Activated naive CD4-positive, alpha-beta T cell treated with anti-CD3 and anti-CD28 coated beads for 36 hours (primary cell): ENCODE measurements at places on chromosomes 2 and 18.

DNA sequence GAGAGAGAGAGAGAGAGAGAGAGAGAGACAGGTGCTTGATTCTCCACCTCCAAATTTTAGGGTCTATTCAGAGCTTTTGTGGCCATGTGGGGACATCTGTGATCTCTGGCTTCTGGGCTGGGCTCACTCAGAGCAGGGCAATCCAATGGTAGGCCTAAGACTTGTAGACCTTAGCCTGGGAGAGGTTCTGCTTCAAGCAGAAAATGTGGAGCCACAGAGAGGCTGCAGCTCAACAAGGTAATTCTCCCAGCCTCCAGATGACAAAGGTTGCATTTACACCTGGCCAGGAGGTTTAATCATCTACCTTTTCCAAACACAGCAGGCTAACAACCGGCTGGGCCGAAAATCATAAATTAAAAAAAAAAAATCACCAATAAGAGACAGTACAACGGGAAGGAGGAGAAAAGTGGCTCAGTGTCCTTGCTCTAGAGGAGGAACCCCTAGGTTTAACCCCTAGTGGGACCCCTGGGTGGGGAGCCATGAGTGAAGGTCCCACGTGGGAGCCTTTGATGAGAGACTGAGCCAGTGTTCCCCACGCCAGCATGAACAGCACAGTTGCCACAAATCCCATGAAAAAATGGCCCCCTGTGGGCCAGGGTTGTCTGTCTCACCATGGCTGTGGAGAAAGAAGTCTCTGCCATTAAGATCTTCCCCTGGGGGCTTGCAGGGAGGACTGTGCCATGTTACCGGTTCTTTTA lies 124.0 kb upstream of the GATA6 start:
- no peak for DNase-seq

DNA sequence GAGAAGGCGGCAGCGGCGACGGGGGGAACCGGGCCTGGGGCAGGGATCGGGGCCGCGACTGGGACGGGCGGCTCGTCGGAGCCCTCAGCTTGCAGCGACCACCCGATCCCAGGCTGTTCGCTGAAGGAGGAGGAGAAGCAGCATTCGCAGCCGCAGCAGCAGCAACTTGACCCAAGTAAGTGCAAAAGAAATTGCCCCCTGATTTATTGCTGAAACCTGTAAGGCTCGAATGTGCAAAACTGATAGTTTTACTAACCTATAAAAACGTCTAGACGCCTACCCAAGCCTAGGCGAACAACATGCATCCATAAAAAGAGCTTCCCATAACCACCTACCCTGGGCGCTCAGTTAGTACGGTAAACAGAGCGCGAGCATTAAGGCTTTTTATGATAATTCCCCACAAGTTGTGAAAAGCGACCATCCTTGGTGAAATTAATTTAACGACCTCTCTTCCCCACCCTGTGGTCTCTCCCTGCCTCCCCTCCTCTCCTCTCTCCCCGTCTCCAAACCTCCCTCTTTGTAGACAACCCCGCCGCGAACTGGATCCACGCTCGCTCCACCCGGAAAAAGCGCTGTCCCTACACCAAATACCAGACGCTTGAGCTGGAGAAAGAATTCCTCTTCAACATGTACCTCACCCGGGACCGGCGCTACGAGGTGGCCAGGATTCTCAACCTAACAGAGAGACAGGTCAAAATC lies 1.0 kb downstream of the HOXD9 start:
- DNase-seq = no peak

- DNase-seq = no peak
Measured at GRCh38 chr2:170740660-170741059, 25.5 kb downstream of the SP5 start.

GRCh38 chr18:73840319-73840945 lies 307.2 kb downstream of the FBXO15 start:
- DNase-seq = no peak

GRCh38 chr2:129456691-129457090 lies 522.8 kb upstream of the RAB6C start:
- no peak for DNase-seq

DNA sequence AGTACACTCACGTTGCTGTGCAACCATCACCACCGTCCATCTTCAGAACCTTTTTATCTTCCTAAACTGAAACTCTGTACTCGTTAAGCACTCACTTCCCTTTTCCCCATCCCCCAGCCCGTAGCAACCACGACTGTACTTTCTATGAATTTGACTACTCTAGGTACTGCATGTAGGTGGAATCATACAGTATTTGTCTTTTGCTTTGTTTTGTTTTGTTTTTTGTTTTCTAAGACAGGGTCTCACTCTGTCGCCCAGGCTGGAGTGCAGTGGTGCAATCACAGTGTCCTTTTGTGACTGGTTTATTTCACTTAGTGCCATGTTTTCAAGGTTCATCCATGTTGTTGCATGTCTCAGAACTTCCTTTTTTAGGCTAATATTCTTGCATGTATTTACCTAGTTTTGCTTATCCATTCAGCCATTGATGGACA lies 7.0 kb upstream of the TYMS start:
- peak; percentile 58 for DNase-seq

GRCh38 chr2:237896956-237897355 lies 37.5 kb downstream of the RAMP1 start:
- no peak for DNase-seq
